ENCODE measurements at places on chromosomes 16 and 17.

- no peak for DNase-seq
These were observed 128.0 kb upstream of the PLCG2 start for GRCh38 chr16:81650982-81651562.

GRCh38 chr16:27366687-27367460 lies 35.1 kb upstream of the IL21R start:
- DNase-seq, result no peak

DNA sequence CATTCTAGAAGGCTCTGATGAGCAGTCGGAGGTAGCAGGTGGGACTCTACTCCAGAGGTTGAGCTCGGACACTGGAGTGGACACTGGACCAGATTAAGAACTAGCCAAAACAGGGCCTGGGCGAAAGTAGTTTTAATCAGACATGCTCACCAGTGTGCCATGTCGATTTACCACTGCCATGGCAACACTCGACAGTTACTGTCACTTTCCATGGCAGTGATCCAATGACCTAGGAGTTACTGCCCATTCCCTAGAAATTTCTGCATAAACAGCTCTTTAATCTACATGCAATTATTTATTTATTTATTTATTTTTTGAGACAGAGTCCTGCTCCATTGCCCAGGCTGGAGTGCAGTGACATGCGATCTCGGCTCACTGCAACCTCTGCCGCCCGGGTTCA lies 7.2 kb upstream of the METTL9 start:
- no peak for DNase-seq

GRCh38 chr17:70775679-70776078 lies 606.3 kb downstream of the KCNJ2 start:
- no peak for DNase-seq

- DNase-seq, result peak; percentile 83
These were observed 158.3 kb downstream of the RAB11FIP4 start for GRCh38 chr17:31549525-31550388.

DNA sequence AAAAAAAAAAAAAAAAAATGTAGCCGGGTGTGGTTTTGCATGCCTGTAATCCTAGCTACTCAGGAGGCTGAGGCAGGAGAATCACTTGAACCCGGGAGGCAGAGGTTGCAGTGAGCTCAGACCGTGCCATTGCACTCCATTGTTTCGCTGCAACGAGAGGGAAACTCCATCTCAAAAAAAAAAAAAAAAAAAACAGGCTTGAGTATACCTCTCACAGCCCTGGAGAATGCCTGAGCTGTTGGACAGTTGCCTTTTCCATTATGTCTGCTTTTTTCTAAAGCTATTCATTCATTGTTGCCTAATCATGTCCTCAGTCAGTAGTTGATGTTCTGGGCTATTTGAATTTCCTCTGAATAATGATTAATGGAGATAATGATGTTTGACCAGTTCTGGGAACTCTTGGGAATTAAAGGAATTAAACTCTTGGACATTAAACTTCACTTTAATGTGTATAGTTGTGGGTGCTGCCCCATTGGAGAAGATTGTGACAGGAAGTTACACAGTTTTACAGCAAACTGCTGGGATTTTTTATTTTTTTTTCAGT lies 11.8 kb downstream of the HMOX2 start:
- no peak for DNase-seq

DNA sequence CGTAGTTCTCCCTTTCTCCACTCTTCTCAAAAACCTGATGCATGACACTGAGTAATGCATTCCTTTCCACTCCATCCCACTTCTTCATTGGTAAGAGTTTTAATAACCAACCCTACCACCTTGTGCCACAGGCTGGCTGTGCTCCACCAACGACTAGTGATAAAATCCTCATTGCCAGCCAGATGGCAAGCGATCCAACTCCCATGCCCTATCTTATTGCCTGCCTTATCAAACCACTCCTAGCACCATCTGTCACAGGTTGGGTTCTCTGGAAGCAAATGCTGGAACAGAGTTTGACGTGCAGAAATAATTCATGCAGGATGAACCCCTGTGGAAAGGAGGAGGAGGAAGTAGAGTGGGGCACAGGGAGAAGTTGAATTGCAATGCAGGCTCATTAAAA lies 99.5 kb downstream of the CHD9NB start:
- no peak for DNase-seq

DNA sequence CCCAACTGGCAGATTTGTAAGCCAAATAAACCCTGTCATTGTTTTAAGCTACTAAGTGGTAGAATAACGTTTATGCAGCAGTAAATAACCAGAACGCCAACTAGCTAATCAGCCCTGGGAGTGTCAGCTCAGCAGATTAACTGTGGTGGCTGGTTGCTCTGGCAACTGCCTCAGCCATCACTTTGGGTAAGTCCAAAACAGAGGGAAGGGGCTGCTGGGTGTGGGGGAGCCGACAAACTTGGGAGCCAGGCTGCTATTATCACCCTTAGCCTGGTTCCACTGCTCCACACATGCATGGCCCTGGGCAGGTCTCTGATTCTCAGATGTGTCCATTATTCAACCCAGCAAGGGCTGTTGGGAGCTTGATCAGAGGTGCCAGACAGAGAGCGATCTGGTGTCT lies 22.2 kb upstream of the RHOT1 start:
- DNase-seq, result no peak

DNA sequence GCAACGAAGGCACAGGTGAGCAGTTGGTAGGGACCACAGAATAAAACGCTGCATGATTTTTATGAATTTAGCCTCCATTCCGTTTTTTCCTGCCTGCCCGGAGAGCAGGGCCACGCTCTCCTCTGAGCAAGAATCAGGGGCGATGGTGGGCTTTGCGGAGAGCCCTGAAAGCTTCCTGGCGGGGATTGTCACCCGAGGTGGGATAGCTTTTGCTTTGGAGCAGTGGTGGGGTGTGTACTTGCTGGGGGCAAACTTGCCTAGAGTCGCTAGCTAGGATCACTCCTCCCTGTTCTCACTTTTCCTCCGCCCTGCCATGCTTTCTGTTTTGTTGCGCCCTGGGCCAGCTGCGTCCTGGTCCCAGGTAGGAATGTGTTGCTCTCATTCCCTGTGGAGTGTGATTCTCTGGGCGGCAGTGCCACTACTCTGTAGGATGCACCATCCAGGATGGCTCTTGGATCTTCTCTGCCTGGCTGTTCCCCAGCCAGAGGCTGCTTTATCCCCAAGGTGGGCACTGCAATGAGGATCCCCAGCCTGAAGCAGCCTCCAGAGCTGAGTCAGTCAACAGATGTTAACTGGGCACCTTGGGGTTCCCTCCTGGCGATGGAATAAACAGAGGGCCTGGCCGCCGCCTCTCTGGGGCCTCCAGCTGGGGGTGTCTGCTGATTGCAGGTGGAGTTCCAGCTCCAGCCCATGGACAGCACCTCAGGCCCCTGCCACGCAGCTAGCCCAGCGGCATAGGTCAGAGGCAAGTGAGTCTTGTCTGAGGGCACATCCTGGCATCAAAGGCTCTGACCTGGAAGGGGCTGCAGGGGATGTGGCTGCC lies 360.9 kb upstream of the TNRC6C start:
- DNase-seq, result no peak

DNA sequence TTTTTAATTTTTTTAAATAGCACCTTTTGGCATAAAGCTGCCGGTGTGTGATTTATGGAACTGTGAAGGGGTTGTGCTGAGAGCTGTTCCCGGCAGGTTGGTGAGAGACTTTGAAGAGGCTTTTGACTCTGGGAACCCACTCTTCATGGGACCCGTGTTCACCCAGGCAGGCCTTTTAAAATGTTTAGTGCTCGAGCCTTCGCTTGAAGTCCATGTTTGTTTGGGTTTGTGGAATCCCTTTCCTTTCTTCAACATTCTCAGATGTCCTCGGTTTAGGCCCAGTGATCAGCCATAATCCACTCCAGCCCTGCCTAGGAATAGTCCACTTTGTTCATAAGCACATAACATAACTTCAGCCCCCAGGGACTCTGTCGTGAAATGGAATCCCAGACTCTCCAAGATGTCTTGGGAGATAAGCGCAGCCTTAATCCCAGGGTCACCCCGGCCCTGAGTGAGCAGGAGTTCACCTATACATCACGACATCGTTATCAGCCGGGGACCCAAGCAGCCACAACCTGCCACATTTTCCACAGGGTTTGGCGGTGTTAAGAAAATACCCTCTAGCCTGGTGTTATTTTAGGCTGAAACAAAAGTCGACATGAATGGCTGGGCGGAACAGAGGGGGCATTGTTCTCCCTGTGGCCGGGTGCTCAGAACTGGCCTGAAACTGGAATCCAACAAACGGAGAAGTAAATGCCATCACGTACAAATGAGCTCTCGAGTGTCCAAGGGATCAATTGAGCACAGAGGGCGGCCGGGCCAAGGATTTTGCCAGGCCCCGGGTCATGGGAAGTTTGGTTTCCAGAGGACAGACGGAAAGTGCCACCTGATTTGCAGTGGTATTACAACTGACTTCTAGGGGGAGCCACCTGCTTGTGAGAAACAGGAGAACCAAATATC lies 145.7 kb upstream of the IRX3 start:
- no peak for DNase-seq

GRCh38 chr17:59804901-59805465 lies 87.8 kb downstream of the TUBD1 start:
- no peak for DNase-seq

- no peak for DNase-seq
These were observed 1.2 kb upstream of the EFNB3 start for GRCh38 chr17:7703584-7704479.

DNA sequence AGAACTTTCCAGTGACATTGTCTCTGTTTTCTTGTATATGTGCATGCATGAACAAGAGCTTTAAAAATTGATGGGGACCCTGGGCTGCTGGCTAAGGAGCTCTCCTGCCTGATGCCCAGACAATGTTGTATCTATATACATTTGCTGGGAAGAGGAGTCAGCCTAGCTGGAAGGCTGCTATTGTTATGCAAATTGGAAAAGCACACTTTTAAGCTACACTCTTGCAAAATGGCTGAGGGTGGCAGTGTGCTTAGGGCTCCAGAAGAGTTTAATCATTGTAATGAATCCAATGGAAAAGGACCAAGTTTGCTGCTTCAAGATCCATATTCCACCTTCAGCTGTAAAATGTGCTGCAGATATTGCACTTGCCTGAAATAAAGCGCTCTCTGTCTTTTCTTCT lies 171.8 kb downstream of the PRKCA start:
- DNase-seq, result no peak

DNA sequence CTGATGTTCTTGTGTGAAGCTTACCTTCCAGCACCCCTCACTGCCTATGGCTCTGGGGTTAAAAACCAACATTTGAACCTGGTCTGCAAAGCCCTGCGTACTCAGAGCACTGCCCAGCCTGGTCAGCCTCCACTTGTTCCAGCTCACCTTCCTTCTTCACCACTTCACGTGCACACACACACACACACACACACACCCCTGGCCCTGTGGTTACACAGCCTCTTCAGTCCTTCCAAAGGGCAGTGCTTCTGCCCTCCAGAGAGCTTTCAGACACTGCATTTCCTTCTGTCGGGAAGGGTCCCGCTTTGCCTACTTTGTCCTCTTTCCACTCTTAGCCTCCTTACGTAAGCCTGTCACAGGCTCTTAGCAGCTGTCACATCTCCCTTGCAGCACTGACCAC lies 9.6 kb upstream of the TMEM220 start:
- DNase-seq, result no peak

GRCh38 chr16:10128397-10129258 lies 53.6 kb downstream of the GRIN2A start:
- DNase-seq, result no peak

GRCh38 chr17:68200689-68201417 lies 47.0 kb upstream of the AMZ2 start:
- DNase-seq, result peak; percentile 37

DNA sequence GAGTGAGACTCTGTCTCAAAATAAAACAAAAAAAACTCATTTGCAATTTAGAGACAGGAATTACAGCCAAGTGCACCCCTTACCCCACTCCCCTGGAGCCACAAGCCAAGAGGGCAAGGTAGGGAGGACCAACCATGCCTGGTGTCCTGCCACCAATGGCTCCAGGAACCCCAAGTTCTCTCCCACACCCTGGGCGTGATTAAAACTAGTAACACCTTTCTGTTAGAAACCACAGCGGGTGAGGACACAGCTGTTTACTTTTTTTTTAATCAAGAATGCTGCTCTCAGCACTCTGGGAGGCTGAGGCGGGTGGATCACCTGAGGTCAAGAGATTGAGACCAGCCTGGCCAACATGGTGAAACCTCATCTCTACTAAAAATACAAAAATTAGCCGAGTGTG lies 38.1 kb downstream of the ANKRD11 start:
- DNase-seq, result no peak

DNA sequence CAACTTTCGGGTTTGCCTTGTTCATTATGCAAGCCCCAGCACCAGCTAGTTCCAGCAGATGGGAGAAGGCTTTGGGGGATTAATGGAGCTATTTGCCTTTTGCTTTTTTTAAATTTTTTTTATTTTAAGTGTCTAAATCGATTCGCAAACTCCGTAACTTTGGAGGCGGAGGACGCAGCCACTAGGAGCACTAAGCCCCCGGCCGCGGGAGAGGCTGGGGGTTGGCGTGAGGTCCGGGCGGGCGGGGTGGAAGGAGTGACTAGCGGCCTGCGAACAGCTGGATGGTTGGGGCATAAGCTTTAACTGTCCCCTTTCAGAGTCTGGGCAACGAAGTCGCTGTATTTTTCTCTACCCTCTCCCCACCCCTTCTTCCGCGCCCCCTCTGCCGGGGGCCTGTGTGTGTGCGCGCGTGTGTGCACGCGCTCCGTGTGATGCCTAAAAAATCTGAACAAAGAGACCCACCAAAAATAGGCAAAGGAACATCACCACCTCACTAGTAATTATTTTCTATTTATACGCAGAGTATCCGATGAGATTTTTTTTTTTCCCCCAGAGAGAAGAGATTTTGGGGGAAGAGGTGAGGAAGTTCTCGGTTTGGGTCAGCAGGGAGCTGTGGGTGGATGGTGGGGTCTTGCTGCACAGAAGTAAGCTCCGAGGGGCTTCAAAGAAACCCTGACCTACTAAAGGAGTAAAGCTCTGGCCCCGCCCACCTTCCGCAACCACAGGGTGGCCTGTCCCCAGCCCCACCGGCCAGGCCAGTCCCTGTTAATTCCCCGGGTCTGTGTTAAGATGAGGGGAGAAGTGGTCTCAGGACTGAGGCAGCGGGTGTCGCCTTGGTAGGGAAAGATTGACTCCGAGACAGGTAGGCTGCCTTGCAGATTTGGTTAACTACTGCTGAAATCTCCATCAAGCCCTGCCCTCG lies 2.3 kb downstream of the SHISA9 start:
- no peak for DNase-seq

DNA sequence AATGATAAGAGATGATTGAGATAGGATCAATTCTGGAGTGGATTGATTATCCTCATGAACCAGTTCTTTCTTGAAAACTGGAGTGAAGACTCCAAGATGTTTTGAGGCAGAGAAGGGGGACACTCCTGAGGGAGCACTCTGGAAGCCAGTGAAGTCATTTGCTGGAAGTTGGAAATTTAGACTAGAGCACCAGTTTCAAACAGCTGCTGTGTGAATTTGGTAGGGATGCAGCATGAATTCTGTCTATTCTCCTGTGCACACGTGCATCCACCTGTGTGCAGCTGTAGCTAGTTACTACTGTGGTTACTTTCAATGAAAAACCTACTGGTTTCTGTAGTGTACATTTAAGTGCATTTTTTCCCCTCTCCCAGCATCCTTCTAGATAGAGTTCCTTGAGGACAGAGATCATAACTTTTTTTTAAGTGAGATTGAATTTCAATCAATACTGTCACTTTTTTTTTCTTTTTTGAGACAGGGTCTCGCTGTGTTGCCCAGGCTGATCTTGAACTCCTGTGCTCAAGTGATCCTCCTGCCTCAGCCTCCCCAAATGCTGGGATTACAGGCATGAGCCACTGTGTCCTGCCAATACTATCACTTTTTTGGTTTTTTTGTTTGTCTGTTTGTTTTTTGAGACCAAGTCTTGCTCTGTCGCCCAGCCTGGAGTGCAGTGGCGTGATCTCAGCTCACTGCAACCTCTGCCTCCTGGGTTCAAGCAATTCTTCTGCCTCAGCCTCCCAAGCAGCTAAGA lies 65.9 kb downstream of the TUBD1 start:
- DNase-seq, result no peak

Measured in smooth muscle cell of the brain vasculature (primary cell).